ENCODE measurements at places on chromosomes 4 and X. TPM values are rescaled to one million over a fixed set of nuclear protein-coding genes. Genes with fewer than 3 reads are reported as not detected.

Gene ATOH1
- polyA plus RNA-seq: 0.86 TPM

Gene FRMPD3
- polyA plus RNA-seq: not detected

Gene ARSD
- 25.0 TPM for polyA plus RNA-seq

Gene TMPRSS11F
- 0.50 TPM for polyA plus RNA-seq

Gene SORCS2
- 1.1 TPM for polyA plus RNA-seq

Gene SSX1
- not detected for polyA plus RNA-seq

Gene MAGEE1
- polyA plus RNA-seq: 0.52 TPM

Gene PRSS48
- 0.79 TPM for polyA plus RNA-seq

Gene KCND1
- polyA plus RNA-seq: 3.2 TPM

Gene CCSER1
- 5.2 TPM for polyA plus RNA-seq

All from hepatocyte (in vitro differentiated cells).